ENCODE measurements at places on chromosomes 11 and 22. TPM values are rescaled to one million over a fixed set of nuclear protein-coding genes. Genes with fewer than 3 reads are reported as not detected.

SERPING1 gene
- 174 TPM for polyA plus RNA-seq

IGSF9B gene
- polyA plus RNA-seq, result 4.4 TPM

RAG2 gene
- polyA plus RNA-seq, result 0.50 TPM

IRAG1 gene
- polyA plus RNA-seq, result 11.9 TPM

MOV10L1 gene
- polyA plus RNA-seq, result 0.24 TPM

DDI1 gene
- polyA plus RNA-seq, result not detected

THOC5 gene
- polyA plus RNA-seq, result 22.9 TPM

KCNE3 gene
- 31.3 TPM for polyA plus RNA-seq

SORL1 gene
- polyA plus RNA-seq, result 3.6 TPM

GLB1L2 gene
- polyA plus RNA-seq, result 19.8 TPM

C11orf52 gene
- 10.2 TPM for polyA plus RNA-seq

OR51I1 gene
- polyA plus RNA-seq, result not detected

GAB4 gene
- not detected for polyA plus RNA-seq

OR51B5 gene
- 0.40 TPM for polyA plus RNA-seq

MOGAT2 gene
- polyA plus RNA-seq, result 0.22 TPM

WNT7B gene
- polyA plus RNA-seq, result 16.6 TPM

MS4A7 gene
- polyA plus RNA-seq, result 11.1 TPM

RIBC2 gene
- polyA plus RNA-seq, result 3.4 TPM

GNG3 gene
- polyA plus RNA-seq, result 1.9 TPM

P2RY6 gene
- polyA plus RNA-seq, result 1.1 TPM

HYOU1 gene
- polyA plus RNA-seq, result 119 TPM

MGAT3 gene
- polyA plus RNA-seq, result 14.6 TPM

RASD2 gene
- polyA plus RNA-seq, result 2.2 TPM

MAPK8IP2 gene
- polyA plus RNA-seq, result 1.0 TPM

WNT11 gene
- polyA plus RNA-seq, result 21.3 TPM

BLID gene
- polyA plus RNA-seq, result not detected

NAALADL1 gene
- 12.0 TPM for polyA plus RNA-seq

KDM2A gene
- polyA plus RNA-seq, result 84.3 TPM

APOBEC3B gene
- 6.6 TPM for polyA plus RNA-seq

GANAB gene
- 363 TPM for polyA plus RNA-seq

OR4A16 gene
- not detected for polyA plus RNA-seq

RIMBP3B gene
- not detected for polyA plus RNA-seq

SEC14L6 gene
- 6.2 TPM for polyA plus RNA-seq

ARHGAP8 gene
- 30.4 TPM for polyA plus RNA-seq

NLRP14 gene
- 0.72 TPM for polyA plus RNA-seq

SCGB1D2 gene
- polyA plus RNA-seq, result 2.6 TPM

NDUFV1 gene
- 173 TPM for polyA plus RNA-seq

SULT4A1 gene
- polyA plus RNA-seq, result 3.3 TPM

PCNX3 gene
- polyA plus RNA-seq, result 37.9 TPM

DCHS1 gene
- polyA plus RNA-seq, result 30.3 TPM

MMP8 gene
- not detected for polyA plus RNA-seq

SCUBE1 gene
- 7.7 TPM for polyA plus RNA-seq

OR5F1 gene
- not detected for polyA plus RNA-seq

GSTP1 gene
- 730 TPM for polyA plus RNA-seq

CCDC73 gene
- 0.24 TPM for polyA plus RNA-seq

RGL4 gene
- 2.7 TPM for polyA plus RNA-seq

OR51A4 gene
- not detected for polyA plus RNA-seq

SYTL2 gene
- polyA plus RNA-seq, result 76.0 TPM

PHLDA2 gene
- polyA plus RNA-seq, result 0.34 TPM

CDCA5 gene
- 15.7 TPM for polyA plus RNA-seq

AIFM3 gene
- 1.2 TPM for polyA plus RNA-seq

Measured in left renal pelvis (tissue), 4 donors.